ENCODE measurements at places on chromosomes 3 and 15.

DNA sequence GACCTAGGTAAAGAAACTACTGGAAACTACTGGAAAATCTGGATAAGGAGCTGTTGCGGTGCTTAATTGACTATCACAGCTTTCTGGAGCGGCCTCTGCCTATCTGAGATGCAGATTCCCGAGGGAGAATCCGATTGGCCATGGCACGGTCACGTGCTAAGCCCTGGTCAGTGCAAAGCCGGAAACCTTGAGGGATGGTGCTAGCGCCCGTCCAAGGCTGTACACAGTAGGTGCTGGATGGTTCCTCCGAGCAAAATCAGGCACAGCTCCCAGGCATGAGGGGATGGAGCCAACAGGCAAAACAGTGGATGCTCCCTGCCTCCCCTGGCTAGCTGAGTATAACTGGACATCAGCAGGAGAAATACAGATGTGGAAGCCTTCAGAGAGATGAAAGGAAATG, 238.7 kb upstream of the HES1 start:
- no peak for DNase-seq

DNA sequence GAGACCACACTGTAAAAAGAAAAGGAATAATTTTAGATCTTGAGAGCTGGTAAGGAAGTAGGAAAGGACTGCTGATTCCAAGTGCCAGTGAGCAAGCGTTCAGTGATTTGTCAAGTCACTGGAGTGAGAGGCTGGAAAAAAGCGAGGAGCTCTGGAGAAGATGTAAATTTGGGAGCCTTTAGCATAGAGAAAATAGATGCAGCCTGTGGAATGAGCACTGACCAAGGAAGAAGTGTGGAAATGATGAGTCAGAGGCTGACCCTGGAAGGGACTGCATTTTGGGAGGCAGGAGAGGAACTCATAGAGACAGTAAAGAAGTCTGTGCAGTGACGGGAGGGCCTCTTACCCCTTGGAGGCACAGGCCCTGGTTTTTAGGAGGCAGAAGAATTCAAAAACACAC, 17.1 kb upstream of the ABTB1 start:
- DNase-seq = no peak

DNA sequence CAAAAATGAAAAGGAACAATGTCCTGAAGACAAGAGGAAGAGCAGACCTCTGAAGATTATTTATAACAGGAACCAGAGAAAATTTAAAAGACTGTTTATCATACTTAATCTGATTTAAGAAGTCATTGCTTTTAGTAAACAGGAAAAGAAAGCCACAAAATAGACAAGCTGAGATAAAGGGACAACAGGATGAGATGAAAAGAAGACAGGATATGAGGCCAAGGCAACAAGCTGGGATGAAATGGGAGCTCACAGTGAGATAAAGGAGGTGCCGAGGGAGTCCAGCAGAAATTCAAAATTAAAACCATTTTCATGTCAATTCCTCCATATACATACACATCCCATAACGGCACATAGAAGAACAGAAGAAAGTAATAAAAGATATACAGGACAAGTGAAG, 277.0 kb downstream of the RBMS3 start:
- no peak for DNase-seq

- no peak for DNase-seq
Measured at GRCh38 chr15:29266052-29266582, 3.5 kb downstream of the NSMCE3 start.

- no peak for DNase-seq
Measured at GRCh38 chr3:14496351-14496750, 43.8 kb downstream of the GRIP2 start.

DNA sequence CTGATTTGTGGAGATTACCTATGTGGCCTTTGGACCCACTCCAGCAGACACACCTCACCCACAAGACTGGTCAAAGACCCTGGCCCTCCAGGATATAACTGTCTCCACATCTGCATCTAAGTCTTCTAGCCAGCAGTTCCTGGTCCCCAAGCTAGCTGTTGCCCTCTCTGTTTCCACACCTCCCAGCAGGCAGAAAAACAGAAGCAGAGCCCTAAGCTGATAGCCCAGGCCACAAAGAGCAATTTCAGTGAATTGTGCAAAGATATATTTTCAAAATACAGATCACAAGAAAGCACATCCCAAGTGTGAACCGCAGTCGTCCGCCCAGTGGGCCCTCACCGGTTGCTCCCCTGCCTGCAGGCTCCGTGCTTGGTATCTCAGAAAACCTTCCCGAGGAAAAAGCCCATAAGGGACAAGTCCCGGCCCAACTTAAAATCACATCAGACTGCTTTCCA, 2.6 kb downstream of the TNIK start:
- no peak for DNase-seq

Measured in ACHN (cell line).